ENCODE measurements at places on chromosomes 2 and 18.

GRCh38 chr18:48798334-48799245, 152.2 kb downstream of the SMAD7 start:
- DNase-seq = no peak

- DNase-seq = no peak
These were observed 50.9 kb downstream of the ARHGEF4 start for GRCh38 chr2:130887643-130888042.

DNA sequence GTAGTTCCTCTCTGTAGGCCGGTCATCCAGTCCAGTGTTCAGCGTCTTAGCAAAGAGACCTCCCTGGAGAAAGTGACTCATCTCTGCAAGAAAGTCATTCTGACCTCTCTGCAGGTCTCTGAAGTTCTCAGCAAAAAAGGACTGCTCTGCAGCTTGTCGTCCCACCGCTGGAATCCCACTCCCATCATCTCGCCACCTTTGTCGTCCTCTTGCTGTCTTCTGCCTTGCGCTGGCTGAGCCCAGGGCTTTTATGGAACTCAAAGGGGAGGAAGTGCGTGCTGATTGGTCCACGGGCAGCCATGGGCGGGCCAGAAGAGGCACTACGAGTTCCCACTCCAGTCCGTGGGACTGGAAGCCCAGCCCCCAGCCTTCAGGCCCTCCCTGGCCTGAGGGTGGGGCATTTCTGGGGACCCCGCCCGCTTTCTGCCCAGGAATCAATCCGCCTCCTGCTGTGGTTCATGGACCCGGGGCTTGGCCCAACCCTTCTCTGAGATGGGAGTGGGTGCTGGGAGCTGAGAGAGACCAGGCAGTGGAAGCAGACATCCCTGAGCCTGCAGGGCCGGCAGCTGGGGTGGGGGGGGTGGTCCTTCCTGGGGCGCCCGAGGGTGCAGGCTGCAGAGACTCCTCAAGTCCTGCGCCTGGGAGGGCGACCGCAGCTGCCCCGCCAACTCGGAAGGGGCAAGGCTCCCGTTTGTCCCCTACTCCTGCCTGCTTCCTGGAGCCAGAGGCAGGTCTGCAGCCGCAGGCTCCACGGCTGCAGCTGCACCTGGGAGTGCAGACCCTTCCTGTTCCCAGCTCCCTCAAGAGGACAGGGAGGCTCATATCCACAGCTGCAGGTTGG, 660.7 kb upstream of the RAB6C start:
- DNase-seq = no peak

- DNase-seq = peak; percentile 39
These were observed 657 bp downstream of the ATP8B1 start for GRCh38 chr18:57802213-57803102.

GRCh38 chr2:25419678-25420242, 78.0 kb upstream of the DNMT3A start:
- DNase-seq = no peak

DNA sequence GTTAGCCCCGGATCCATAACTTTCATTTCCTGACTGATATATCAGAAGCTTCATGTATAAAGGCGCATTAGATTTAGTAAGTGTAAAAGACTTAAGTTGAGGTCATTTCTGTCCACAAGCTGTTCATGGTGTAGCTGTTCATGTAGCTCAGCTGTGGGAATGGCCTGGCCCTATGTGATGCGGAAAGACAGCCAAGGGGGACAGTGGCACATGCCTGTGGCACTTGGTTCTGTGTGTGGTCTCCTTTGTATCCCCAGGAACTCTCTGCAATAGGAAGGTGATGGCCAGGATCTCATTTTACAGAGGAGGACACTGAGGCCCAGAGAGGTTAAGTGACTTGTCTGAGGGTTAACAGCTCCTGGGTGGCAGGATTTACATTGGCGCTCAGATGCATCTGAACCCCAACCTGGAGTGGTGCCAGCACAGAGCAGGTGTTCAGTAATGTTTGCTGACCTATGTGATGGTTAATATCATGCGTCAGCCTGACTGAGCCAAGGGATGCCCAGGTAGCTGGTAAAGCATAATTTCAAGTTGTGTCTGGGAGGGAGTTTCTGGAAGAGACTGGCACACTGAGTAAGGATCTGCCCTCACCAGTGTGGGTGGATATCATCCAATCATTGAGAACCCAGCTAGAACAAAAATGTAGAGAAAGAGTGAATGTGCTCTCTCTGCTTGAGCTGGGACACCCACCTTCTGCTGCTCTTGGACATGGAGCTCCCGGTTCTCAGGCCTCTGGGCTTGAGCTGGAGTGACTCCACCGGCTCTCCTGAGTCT, 25.4 kb downstream of the HPCAL1 start:
- DNase-seq = no peak

- peak; percentile 71 for DNase-seq
These were observed 17.6 kb upstream of the BOK start for GRCh38 chr2:241540771-241541561.

- DNase-seq = peak; percentile 14
These were observed 57.7 kb upstream of the SEMA4C start for GRCh38 chr2:96927405-96928171.
